ENCODE measurements at places on chromosomes 1 and 21. TPM values are rescaled to one million over a fixed set of nuclear protein-coding genes. Genes with fewer than 3 reads are reported as not detected.
A peak's percentile ranks its signal among the peaks of the same experiment; 100 is the strongest.

DNA sequence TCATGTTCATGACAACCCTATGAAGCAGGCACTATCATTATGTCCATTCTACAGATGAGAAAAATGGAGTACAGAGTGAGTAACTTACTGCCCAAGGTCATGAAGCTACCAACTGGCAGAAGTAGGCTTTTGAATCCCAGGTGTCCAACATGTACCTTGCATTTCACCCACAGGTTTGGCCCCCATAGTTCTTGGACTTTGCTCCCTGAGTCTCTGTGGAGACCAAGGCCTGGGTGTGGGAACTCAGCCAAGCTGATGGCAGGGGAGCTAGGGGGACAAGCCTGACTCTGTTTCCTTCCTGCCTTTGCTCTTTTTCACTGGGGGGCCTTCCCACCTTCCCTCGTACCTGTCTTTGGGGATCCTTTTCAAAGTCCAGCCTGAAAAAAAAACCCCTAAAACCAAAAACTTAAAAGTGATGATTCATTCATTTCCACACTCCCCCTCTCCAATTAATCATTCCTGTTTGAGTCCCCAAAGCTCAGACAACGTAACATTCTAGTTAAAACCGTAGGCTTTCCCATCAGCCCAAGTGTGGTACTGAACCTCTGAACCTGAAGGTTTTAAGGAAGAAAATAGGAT is 8.5 kb upstream of the TTC22 start:
- no peak for DNase-seq

The CDCA8 gene
- polyA plus RNA-seq = 11.1 TPM

- no peak for DNase-seq
These were observed 80.8 kb downstream of the STUM start for GRCh38 chr1:226629210-226629895.

GRCh38 chr1:34488080-34488708 is 266.7 kb upstream of the GJB5 start:
- no peak for DNase-seq

- no peak for DNase-seq
These were observed 30.5 kb downstream of the KRTAP10-1 start for GRCh38 chr21:44509539-44509938.

DNA sequence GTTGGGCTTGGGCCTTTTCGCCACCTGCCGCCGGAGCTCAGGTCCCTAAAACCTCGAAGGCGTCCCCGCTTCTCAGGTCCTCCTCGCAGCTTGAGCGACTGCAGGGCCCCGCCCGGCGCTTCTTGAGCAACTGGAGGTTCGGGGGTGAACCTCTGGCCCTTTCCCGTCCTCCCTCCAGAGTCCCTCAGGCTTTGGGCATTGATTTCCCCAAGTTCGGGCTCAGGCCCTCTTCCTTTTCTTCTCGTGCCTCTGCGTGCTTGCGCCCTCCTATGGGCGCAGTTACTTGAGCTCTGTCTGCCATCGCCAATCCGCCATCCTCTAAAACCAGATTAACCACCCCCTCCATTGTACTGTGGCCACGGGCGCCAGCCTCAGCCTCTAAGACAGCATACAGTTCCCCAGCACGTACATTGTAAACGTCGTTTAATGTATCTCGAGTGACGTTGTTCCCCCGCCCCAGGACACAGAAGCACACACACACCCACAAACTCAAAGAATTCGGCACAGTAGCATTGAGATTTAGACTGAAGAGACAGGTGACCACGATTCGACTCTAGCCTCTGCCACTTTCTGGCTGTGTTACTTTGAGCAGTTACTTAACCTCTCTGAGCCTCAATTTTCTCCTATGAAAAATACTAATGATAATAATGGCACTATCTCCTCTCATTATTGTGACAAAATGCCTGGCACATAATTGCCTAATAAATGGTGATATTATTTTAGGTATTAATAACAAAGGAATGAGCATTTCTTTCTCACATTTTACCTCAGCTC is 22.6 kb downstream of the BTG2 start:
- DNase-seq = peak; percentile 89

The ARPC5 gene
- polyA plus RNA-seq = 102 TPM

The SLC45A1 gene
- polyA plus RNA-seq = 0.59 TPM

GRCh38 chr1:158819461-158820443 is 11.4 kb upstream of the MNDA start:
- no peak for DNase-seq

GRCh38 chr1:54012863-54013262 is 5.1 kb downstream of the LDLRAD1 start:
- DNase-seq = no peak

The TCHH gene
- 0.04 TPM for polyA plus RNA-seq

DNA sequence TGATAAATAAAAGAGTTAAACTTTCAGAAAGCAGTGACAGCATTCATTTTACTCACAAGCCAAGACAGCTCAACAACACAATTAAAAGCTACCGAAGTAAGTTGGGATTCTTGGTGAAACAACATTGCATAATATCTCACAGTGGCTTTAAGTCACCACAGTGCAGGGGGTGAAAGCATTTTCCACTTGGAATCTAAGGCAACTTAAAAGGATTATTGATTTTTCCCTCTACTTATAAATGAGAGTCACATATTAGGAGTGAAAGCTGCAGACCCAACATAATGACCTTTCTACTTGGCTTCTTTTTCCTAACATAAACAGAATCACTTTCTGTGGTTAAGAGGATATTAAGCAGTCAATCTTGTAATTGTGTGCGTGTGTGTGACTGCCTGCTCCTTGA is 536.6 kb upstream of the CXADR start:
- DNase-seq = no peak

GRCh38 chr1:2935751-2936390 is 85.4 kb upstream of the ACTRT2 start:
- no peak for DNase-seq

The SMCP gene
- polyA plus RNA-seq = not detected

DNA sequence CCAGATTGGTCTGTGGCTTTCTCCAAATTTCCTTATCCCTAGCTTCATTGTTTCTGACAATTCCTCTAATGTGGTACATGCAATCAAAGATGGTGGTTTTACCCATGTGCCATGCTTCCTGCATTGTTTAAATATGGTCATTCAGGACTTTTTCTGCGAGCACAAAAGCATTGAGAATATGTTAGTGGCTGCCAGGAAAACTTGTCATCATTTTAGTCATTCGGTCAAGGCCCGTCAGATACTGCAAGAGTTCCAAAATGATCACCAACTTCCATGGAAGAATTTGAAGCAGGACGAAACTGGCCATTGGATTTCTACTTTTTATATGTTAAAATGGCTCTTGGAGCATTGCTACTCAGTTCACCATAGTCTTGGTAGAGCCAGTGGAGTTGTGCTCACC is 3.7 kb downstream of the ZBED6 start:
- no peak for DNase-seq

The KCNK2 gene
- 2.8 TPM for polyA plus RNA-seq

GRCh38 chr1:19504796-19505692 is 19.7 kb upstream of the CAPZB start:
- DNase-seq = peak; percentile 78

DNA sequence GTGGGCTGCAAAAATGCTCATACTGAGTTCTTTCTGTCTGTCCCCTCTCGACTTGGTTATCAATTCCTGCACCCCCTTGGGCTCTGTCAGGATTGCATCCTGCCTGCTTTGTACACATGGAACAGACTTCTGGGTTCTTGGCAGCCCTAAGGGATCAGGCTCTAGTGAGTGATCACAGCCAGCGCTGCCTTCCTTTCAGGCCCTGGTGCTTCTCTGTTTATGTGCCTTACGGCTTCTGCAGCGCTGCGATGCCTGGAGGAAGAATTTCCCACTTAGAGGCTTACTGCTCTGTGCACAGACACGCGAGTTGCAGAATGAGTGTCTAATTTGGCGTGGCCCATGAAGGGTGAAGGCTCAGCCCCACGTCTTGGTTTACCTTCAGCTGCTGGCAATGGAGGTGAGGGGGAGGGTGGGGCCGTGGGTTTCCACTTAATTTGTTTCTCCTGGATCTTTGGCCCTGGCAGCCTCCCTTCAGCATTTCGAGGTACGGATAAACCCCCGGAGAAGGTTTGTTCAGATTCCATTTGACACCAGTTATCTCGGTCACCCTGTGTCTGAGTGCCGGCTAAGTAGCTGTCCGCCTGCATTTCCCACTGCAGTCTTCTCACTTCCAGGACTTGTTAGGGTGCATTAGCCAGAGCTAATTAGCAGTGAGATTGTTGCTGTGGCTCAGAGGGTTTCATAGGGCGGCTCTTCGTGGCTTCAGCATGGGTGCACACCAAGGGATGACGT is 227.3 kb downstream of the DYRK1A start:
- no peak for DNase-seq

DNA sequence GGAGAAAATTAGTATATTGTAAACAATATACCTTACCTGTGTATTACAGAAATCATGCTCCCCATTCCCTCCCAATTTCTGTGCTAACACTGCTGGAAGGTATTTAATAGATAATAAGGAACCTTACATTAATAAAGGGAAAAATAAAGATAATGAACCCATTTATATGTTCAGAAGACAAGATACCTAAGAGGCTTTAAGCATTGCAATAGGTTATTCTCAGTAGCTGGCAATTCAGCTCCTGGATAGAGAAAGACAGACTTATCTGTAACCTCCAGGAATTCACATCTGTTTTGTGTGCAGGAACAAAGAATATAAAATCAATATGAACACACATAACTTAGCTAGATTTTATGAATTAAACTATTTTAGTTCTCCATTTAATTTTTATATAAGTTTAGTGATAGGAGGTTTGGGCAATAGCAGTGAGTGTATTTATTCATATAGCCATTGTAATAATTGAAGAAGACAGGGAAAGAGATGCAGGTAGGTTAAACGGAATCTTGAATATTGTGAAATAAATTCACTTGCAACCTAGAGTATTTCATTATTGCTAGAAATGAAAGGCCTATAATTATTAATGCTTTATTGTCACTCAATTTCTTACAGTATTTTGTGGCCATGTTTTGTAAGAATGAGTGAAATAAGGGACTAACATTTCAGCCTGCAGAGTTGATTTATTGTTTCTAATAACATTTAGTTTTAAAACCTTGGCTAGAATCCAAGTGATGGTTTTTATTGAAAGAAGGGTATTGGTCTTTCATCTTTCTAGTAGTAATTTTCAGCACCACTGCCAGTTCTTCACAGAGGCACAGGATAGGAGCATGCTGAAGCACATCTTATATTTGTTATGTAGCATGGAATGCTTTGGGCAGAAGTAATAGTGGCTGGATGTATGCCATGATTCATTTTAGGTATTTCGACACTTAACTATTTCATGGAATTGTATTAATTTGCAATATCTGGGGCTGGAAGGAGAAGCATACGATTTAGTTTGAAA is 1.5 kb downstream of the XPR1 start:
- DNase-seq = no peak

The RGS4 gene
- polyA plus RNA-seq = 0.75 TPM

DNA sequence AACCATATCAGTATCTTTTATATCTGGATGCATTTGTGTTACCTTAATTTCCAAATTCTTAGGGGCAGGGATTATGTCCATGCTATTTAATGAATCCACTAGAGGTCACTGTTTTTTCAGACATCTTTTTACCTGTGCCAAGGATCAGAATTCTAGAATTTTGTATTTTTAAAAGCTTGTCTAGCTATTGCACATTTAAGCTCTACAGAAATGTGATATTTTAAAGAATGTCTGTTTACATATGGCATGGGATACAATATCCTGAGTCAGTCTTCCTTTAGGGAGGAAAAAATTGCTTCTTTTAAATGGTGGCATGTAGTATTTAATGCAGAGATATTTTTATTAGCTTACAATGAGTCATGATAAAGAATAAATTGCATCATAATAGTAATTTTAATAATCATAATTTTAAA is 11.3 kb downstream of the RPAP2 start:
- peak; percentile 27 for DNase-seq

DNA sequence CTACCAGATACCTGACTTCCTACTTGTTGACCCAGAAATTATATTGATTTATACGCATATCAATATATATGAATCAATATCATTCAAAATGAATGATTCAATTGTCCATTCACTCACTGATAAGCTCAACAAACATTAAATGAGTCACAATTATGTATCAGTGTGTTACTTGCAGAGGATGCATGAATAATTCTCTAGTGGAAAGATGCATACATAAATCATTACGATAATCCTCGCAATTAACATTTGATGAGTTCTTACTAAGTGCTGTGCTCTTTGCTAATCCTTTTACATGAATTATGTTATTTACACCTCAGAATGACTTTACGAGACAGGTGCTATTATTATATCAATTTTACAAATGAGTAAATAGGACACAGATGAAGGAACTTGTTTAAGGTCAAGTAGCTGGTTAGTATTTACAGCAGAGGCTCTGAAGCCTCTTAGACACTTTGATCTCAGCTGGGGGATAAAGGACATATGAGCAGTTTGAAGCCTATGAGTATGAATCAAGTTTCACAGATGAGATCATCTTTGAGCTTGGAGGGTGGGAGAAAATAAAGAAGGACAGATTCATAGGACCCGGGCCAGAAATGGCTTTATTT is 112.8 kb upstream of the ADAMTS5 start:
- no peak for DNase-seq

The SLC6A17 gene
- polyA plus RNA-seq = 0.29 TPM

DNA sequence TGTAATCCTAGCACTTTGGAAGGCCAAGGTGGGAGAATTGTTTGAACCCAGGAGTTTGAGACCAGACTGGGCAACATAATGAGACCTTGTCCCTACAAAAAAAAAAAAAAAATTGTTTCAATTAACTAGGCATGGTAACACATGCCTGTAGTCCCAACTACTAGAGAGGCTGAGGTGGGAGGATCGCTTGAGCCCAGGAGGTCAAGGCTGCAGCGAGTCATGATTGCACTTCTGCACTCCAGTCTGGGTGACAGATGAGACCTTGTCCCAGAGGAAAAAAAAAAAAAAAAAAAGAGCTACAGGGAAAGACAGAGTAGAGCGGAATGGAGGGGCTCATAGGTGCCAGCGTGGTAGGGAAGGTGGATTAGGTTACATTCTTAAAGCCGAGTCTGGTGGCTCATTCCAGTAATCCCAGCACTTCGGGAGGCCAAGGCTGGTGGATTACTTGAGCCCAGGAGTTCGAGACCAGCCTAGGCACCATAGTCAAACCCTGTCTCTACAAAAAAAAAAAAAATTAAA is 21.0 kb upstream of the PADI6 start:
- no peak for DNase-seq

DNA sequence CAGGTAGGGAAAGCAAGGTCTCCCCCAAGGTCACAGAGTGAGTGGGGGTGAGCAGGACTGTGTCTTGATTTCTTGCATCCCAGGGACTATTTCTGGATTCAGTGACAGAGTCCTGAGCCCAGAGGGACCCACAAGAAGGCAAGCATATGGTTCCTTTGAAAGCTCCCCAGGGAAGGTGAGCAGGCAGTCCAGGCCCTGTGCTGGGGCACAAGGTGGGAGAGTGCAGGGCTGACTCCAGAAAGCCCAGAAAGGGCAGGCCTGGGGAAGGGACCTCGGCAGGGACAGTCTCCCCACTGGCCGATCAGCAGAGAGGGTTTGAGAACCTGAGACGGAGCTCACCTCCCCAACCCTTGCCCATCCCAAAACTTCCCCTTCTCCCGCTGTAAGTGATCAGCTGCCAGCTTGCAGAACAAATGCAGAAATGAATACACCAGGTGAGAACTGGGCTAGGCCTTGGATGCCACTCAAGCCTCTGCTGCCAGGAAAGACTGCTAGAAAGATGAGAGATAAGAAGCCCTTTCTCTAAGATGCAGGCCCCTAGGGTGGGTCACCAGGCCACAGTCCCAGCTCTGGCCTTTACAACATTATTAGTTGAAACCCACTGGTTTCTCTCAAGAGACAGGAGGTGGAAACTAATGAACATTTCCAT is 121.0 kb downstream of the GLIS1 start:
- DNase-seq = no peak

All from muscle of back (tissue), 13 donors.